Stomach (tissue), 19 donors: ENCODE measurements at places on chromosomes 5 and 9.
A peak's percentile ranks its signal among the peaks of the same experiment; 100 is the strongest.

DNA sequence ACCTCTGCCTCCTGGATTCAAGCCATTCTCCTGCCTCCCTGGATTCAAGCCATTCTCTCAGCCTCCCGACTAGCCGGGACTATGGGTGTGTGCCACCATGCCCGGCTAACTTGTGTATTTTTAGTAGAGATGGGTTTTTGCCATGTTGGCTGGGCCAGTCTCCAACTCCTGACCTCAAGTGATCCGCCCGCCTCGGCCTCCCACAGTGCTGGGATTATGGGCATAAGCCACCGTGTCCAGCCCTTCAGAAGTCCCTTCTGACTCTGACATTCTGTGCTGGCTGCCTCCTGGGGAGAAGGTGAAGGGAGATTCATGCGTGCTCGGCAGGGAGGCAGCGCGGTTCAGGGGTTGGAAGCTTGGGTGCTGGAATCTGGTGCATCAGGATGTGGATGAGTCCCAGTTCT is 28.8 kb downstream of the PRRX2 start:
- DNase-seq: no peak

- no peak for DNase-seq
These were observed 362.0 kb downstream of the SPOCK1 start for GRCh38 chr5:137136991-137137632.

DNA sequence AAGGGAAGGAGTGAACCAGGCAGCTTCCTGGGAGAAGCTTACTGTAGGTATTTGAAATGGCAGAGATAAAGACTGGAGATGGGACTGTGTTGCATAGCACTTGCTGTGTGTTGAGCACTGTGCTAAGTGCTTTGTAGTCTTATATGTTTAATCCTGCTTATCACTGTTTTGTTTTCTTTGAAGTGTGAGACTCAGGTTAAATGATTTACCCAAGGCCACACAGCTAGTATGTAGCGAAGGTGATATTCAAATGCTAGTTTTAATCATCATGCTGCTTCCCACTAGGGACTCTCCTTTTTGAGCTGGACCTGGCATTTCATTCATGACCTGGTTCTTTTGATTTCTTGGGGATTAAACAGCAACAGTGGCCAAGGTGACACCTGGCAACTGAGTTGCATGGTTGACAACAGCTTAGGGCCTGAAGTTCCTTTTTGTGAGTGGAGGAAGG is 35.3 kb upstream of the SPRY4 start:
- no peak for DNase-seq

DNA sequence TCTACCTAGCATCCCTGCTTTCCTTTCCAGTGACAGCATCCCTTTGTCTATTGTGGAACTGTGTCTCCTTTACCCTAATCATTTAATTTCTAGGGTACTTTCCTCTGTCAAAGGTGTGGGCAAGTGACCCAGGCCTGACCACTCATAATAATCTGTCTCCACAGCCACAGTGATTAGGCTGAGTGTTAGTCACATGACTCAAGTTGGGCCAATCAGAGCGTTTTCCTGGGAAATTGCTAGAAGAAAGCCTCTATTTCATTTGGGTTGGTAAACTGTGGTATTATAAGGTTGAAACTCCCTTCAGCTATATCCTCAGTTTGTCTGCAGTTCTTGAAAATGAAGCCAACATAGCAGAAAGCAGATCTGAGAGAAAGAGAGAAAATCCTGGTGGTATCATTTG is 14.2 kb upstream of the AP3B1 start:
- no peak for DNase-seq

DNA sequence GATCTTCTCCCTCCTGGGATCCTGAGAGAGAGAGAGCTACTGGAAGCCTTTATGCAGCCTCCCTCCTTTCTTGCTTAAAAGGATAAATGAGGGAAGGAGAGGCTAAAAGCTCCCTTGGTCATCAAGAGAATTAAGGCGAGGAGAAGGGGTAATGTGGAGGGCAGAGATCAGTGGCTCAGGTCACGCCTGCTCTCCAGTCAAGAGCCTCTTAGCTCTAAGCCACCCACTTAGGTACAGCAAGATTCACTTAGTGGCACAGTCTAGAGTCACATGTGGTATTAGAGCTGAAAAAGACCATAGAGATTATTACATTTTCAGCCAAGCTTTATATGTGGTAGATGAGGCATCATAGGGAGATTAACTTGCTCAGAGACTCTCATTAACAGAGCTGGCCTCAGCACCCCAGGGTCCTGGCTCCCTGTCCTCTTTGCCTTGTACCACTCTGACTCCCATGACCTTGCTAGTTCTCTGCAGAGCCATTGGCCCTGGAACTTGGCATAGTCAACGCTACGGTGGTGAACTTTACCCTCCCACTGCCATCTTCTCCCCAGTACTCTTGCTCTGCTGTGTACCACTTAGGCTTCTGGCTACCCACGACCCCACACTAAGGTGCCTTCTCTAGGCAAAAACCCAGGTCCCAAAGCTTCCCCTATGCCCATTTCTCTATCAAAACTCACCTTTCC is 37.6 kb downstream of the MFAP3 start:
- DNase-seq: no peak

GRCh38 chr5:170121321-170121720 is 15.6 kb downstream of the FOXI1 start:
- no peak for DNase-seq

GRCh38 chr5:127645300-127645726 is 3.6 kb upstream of the CTXN3 start:
- no peak for DNase-seq

GRCh38 chr5:146185161-146185560 is 2.7 kb upstream of the LARS1 start:
- no peak for DNase-seq

DNA sequence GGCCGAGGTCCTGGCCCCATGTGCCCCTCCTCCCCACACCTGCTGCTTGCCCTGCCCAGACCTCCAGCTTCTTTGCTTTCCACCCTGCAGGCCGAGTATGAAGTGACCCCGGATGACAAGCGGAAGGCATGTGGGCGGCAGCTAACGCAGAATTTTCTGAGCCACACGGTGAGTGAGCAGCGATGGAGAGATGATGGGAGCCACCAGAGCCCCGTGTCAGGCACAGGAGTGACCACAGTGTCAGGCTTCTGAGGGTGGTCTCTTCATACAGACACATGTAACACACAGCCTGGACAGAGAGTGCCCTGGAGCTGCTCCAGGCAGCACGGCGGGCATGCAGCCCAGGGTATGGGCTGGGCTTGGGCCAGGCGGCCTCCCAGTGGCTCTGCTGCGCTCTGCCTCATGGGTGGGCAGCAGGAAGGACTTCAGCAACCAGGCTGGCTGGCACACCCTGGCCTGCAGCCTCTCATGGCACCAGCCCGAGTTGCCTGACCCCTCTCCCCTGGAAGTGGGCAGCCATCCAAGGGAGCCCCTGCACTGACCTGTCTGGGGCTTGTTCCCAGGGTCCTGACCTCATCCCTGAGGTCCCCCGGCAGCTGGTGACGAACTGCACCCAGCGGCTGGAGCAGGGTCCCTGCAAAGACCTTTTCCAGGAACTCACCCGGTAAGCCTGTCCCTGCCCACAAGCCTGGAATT is 5.8 kb downstream of the GRK6 start:
- DNase-seq: no peak

GRCh38 chr9:3830291-3830690 is 304.5 kb upstream of the RFX3 start:
- DNase-seq: no peak

DNA sequence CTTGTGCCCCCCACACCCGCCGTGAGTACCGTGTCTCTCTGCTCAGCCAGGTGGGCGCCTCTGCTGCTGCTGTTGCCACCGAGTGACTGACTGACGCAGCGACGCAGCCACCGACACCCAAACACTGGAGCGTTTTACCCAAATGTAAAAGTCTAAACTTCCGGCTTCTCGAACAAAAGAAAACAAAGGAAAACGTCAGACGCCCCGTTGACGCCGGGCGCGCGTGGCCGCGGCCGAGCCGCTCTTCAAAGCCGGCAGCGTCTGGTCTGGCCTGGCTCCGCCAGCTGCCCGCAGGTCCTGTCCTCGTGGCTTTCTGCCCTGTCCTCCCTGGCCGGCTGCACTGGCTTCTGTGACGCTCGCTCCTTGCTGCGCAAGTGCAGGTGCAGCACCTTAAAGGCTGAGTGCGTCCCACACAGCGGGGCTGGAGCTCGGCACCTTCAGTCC is 41.4 kb upstream of the CLPTM1L start:
- DNase-seq: peak; percentile 88

GRCh38 chr5:176535664-176536131 is 1.5 kb downstream of the RNF44 start:
- DNase-seq: peak; percentile 64
